Activated naive CD8-positive, alpha-beta T cell treated with anti-CD3 and anti-CD28 coated beads, Interleukin-2, amount 10 ng/mL, durations not matched to agents 7 days and 5 days (primary cell): ENCODE measurements at places on chromosomes 3 and 15. TPM values are rescaled to one million over a fixed set of nuclear protein-coding genes. Genes with fewer than 3 reads are reported as not detected.

GRCh38 chr3:147977001-147977400 is 567.8 kb downstream of the ZIC1 start:
- H3K27me3 ChIP-seq = no peaks in the 10 kb centered on the region
- no peak for DNase-seq
- no peaks in the 10 kb centered on the region for H3K36me3 ChIP-seq

GRCh38 chr3:55169161-55169560 is 241.3 kb upstream of the LRTM1 start:
- H3K36me3 ChIP-seq = no peaks in the 10 kb centered on the region
- H3K27ac ChIP-seq = no peak overlapping the region
- H3K4me3 ChIP-seq = no peak overlapping the region
- DNase-seq = no peak
- H3K4me1 ChIP-seq = no peaks in the 10 kb centered on the region
- no peaks in the 10 kb centered on the region for H3K27me3 ChIP-seq

DNA sequence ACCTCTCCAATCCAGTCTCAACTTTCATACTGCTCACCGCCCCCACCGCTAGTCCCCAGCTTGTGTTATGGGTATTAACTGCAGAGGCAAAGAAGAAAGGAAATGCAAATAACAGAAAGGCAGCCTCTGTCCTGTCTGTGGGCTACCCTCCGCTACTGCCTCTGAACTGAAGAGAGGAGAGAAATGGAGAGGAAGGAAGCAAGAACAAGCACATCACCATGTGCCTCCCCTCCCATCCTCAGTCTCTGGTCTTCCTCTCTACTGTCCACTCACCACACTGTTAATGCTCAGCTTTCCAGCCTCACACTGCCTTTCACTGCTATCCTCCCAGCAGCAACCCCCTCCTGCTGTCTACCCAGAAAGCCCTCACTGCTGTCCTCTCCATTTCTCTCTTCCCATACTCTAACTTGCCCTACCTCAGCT is 139.0 kb upstream of the SLC2A2 start:
- no peak overlapping the region for H3K4me3 ChIP-seq
- no peak for DNase-seq
- H3K36me3 ChIP-seq = peaks cover 49% of the 10 kb centered on the region

- DNase-seq = no peak
- no peak overlapping the region for H3K4me3 ChIP-seq
- H3K4me1 ChIP-seq = no peaks in the 10 kb centered on the region
Measured at GRCh38 chr15:52368402-52368801, 72.8 kb upstream of the MYO5C start.

- H3K27ac ChIP-seq = no peak overlapping the region
- H3K4me1 ChIP-seq = no peaks in the 10 kb centered on the region
- DNase-seq = no peak
- H3K4me3 ChIP-seq = no peak overlapping the region
- no peaks in the 10 kb centered on the region for H3K36me3 ChIP-seq
- peaks cover 14% of the 10 kb centered on the region for H3K27me3 ChIP-seq
Measured at GRCh38 chr15:79265167-79265566, 17.4 kb upstream of the ANKRD34C start.

DNA sequence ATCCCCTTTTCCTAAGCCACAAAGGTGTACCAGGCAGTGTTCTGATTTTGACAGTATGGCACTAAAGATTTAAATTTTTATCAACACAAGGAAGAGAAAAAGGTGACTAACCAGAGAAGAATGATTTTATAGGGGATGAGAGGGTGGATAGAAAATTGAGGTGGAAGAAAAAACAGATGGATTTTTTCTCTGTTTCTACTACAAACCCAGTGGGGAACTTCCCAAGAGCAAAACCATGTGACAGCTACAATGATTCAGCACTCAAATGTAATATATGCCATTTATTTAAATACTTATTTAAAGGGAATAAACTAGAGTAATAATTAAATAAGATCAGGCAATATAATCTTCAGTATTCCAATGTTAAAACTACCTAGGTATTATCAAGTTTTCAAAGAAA is 11.1 kb downstream of the DCUN1D1 start:
- no peak for DNase-seq
- no peak overlapping the region for H3K4me3 ChIP-seq
- H3K4me1 ChIP-seq = peaks cover 50% of the 10 kb centered on the region
- H3K27me3 ChIP-seq = no peaks in the 10 kb centered on the region

DNA sequence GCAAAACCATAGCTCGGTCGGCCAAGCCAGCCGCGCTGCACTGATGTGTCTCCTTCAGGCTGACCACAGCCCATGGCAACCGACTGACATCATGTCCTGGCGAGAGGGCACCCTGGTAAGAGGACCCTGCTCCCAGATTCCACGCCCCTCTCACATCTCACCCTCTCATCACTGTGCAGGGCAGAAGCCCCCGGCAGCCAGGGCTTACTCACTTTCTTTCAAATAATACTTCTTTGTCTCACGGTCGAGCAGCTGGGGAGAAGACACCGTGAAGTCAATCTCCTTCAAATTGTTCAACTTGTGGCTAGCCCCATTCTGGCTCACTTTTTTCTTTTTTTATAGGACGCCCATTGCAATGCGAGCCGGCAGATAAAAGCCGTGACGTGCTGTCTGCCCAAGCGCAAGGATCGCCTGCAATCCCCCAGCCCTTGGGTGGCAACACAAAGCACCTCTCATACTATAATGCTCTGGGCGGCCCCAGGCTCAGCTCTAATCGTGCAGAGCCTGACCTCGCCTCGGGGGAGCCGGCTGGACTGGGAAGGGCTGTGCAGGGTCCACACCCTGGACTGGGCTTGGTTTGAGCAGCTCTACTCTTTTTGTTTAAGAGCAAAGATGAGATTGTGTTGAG is 33.6 kb downstream of the VGLL4 start:
- peaks cover 20% of the 10 kb centered on the region for H3K36me3 ChIP-seq
- no peak for DNase-seq
- no peaks in the 10 kb centered on the region for H3K27me3 ChIP-seq
- H3K4me1 ChIP-seq = peaks cover 25% of the 10 kb centered on the region
- no peak overlapping the region for H3K4me3 ChIP-seq
- H3K27ac ChIP-seq = no peak overlapping the region

SAXO2 gene
- total RNA-seq = 1.6 TPM

EPB42 gene
- not detected for total RNA-seq

NOX5 gene
- total RNA-seq = 0.06 TPM

DPPA2 gene
- not detected for total RNA-seq
